CD4-positive, alpha-beta T cell treated with Interferon alpha-2 for 1 hour (primary cell): ENCODE measurements at places on chromosomes 1 and 21.
A peak's percentile ranks its signal among the peaks of the same experiment; 100 is the strongest.

DNA sequence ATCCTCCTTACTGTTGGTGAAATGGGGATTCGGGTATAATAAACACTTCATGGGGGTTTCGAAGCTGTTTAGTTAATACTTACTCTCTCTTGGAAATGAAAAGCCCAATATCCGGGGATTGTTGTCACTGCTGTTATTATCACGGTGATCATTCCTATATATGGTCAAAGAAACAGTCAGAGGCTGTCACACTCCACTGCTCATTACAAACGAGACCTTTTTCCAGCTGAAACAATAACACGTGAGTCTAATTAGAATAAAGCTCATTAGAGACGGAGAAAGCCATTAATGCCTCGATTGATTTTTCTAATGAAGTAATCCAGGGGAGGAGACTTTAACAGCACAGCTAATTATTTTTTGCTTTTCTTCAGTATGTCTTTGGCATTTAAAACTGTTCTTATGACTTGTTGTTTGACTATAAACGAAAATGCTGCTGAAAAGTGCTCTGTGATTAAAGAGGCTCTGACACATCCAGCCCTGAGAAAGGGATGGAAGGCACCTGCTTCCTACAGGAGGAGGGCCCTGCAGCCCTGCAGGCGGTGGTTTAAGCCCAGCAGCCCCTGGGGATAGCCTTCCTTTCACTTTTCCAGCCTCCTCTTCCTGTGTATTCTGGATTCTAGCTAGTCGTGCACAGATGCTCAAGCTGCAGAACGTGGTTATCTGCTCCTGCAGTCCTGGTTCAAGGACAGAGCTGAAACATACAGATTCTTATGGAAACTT, 143.6 kb downstream of the EDEM3 start:
- no peak for DNase-seq

DNA sequence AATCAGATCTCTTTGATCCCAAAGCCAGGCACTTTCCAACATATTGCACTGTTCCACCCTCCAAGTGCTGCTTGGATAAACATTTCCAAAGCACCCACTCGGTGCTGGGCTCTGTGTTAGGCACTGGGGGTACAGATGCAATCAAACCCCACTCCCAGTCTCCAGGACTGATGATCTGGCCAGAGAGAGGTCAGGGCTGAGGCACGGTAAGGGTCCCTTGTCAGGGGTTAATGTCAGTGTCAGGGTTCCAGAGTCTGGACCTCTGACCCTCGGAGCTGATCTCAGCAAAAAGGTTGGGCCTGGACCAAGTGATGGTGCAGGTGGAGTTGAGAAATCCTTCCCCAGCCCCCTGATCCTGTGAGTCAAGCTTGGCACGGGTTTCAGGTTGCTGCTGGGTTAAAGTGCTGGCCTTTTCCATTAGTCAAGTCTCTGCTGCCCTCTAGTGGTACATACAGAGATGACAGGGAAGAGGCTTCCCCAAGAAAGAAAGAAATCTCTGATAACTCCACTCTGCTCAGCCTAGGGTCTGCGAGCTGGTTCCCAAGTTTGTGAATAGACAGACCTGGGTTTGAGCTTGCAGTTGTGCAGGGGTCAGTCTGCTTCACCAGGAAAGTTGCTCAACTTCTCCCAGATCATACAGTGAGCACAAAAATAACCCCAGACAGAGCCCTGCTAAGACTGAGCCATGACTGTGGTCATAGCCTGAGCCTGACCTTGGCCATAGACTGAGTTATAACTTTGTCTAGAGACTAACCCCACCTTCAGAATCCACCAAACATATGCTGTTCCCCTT, 74.6 kb downstream of the DMRTA2 start:
- DNase-seq, result peak; percentile 22

DNA sequence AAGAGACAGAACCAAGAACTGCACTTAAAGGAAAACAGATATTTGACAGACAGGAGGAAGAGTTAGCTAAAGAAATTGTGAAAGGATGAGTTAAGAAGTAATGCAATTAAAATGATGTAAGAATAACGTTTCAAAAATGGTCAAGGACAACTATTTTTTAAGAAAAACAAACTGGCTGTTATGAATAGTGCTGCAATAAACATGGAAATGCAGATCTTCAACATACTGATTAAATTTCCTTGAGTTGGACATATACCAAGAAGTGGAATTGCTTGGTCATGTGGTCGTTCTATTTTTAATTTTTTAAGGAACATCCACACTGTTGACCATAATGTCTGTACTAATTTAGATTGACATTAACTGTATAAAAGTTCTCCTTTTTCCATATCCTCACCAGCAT, 23.1 kb upstream of the PHTF1 start:
- no peak for DNase-seq

DNA sequence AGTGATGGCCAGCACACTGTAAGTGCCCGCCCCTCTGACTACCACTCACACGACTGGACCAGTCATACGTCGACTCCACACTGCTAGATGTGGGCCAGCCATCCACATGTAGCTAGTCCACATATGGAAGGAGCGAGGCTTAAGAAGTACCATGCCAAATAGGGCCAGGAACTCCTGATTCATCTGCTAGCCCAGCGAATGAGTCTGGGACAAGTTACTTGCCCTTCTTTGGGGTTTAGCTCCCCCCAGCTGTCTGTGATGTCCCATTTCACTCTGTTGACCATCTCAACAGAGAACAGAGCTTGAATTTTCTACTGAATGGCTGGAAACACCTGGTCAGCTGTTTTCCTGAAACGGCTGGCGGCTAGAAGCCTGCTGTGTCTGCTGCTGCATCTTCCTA, 5.8 kb downstream of the CSRP1 start:
- no peak for DNase-seq

DNA sequence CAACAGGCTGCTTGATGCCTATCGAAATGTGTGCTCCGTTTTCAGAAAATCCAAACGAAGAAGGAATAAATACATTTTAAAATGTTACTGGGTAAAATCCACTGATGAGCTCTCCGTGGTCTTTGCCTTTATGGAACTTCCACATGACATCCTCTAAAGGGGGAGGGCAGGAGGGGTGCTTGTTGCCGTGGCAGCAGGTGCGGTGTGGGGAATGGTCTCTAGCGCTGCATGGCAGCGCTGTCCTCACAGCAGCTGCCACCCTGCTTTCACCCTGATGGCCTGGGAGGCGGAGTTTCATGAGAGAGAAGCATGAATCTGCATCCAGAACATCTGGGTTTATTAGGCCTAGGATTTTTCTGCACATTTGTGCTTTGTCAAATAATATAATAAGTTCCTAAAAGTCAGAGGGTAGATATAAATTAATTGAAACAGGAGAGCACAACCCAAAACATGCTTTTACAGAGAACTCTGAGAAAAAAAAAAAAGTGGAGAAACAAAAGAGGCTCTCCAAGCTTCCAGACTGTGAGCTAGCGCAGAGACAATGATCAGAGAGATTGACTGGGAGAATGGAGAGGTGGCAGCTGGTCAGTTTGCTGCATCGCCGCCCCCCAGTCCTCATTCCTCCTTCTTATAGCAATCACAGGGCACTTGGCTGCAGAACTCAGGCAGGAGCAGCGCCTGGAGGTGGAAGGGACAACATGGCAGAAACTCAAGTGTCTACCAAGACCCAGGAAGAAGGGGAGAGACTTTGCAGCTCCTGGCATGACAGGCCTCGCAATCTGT, 228.6 kb downstream of the DSCAM start:
- DNase-seq, result no peak

- DNase-seq, result no peak
These were observed 95.9 kb upstream of the PPP2R5A start for GRCh38 chr1:212189352-212189738.

DNA sequence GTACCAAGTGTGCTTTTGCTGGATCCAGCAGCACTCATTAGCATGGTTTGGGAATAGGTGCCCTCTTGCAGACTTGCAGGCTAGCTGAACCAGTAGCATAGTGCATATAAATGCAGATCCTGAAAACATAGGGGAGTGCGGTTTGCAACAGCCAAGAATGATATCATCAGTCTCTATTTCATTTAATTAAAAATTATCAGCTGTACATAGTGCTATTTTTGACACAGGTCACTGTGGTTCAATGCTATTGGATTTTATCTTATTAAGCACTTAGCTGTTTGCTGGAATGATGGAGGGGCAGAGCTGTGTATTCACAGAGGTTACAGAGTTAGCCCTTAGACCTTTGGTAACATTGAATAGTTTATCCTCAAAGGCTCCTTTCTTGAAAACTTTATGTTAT, 43.6 kb downstream of the CYYR1 start:
- no peak for DNase-seq

GRCh38 chr1:211335522-211336157, 9.0 kb downstream of the TRAF5 start:
- DNase-seq, result peak; percentile 31

DNA sequence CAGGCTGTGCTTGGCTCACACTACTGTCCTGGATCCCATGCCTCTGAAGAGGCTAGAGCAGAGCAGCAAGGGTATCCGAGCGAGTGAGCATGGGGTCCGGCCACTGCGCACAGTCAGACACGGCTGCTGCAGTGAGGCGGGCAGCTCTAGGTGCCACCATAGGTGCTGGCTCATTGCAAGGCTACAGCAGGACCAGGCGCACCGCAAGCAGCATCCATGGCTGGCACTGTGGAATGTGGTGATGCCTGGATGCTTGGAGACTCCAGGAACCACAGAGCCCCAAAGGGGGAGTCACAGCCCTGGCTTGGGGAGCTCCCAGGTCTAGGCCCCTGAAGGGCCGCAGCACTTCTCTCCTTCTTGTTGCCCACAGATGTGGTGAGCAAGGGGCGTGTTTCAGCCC, 47.2 kb downstream of the ATP6V1G3 start:
- no peak for DNase-seq

GRCh38 chr1:1438531-1439381, 3.3 kb downstream of the VWA1 start:
- DNase-seq, result no peak

- no peak for DNase-seq
These were observed 5.0 kb downstream of the TMEM240 start for GRCh38 chr1:1535201-1536018.
